ENCODE measurements at places on chromosomes 6 and 20.

DNA sequence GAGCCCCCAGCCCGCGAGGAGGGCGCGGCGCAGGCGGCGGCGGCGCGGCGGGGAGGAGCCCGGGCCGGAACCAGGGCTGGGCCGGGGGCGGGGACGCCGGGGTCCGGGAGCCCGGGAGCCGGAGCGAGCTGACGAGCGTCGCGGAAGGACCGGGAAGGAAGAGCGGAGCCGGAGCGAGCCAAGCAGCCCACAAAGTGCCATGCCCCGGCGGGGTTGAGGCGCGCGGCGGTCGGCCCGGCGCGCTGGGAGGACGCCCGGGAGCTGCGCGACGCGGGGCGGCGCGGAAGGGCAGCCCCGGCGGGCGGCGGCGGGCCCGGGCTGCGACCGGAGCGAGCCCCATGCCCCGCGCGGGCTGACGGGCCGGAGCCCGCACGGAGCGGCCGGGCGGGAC is 289 bp downstream of the FOXP4 start:
- peak; percentile 27 for DNase-seq

DNA sequence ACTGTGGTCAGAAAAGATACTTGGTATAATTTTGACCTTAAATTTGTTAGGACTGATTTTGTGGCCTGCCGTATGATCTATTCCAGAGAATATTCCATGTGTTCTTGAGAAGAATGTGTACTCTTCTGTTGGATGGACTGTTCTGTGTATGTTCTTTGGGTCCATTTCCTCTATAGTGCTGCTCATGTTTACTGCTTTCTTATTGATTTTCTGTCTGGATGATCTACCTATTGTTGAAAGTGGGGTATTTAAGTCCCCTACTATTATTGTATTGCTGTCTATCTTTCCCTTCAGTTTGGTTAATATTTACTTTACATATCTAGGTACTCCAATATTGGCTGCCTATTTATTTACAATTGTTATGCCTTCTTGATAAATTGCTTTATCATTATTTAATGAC is 298.4 kb downstream of the BCKDHB start:
- DNase-seq: no peak

- no peak for DNase-seq
Measured at GRCh38 chr6:44457596-44457995, 70.1 kb downstream of the CDC5L start.

DNA sequence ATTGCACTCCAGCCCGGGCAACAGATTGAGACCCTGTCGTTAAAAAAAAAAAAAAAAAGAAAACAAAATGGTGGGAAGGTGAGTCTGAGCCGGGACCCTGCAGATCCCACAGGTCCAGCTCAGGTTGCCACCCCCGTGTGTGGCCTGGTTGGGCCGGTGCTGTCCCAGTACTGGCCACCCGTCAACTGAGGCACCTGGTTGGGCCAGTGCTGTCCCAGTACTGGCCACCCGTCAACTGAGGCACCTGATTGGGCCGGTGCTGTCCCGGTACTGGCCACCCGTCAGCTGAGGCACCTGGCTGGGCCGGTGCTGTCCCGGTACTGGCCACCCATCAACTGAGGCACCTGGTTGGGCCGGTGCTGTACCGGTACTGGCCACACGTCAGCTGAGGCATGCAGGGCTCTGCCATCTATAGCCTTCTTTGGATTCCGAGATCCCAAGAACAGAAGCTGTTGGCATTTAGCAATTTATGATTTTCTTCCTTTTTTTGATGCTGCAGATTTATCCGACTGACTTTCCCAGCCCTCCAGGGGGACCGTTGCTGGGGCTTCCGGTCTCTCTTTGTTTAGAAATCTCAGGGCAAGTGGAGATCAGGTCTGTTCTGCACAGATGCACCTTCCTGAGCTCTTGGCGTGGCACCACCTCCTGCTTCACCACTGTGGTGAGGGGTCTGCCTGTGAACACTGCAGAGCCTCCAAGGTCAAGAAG is 113.8 kb downstream of the SYCP2 start:
- no peak for DNase-seq

DNA sequence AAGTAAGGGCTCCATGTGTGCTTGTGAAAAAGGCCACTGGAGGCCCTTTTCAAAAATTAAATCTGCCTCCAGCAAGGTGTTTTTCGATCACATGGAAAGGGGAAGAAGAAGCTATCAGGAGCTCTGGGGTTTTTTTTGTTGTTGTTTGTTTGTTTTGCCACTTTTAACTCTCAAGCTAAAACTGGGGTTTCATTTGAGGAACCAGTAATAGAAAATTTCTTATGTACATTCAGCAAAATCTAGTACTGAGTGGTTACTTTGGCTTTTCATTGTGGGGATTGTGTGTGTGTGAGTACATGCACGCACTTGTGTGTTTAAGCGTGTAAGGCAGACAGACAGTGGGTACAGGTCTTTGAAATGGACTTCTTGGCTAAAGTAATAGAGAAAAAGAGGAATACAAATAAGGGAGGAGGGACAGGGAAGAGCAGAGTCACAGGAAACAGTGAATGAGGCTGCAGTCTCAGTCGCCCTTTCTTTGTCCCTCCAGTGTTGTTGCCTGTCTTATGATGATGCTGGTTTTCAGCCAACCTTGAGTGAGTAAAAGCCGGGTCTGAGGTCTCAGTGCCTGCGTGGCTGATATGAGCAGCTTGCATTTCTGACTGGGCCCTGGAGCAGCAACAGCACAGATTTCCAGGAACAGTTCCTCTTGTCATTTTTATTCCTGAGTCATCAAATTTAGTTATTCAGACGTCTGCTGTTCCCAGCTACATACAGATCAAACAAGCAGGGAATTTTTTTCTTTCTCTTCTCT is 26.2 kb downstream of the SLC16A10 start:
- DNase-seq: no peak

DNA sequence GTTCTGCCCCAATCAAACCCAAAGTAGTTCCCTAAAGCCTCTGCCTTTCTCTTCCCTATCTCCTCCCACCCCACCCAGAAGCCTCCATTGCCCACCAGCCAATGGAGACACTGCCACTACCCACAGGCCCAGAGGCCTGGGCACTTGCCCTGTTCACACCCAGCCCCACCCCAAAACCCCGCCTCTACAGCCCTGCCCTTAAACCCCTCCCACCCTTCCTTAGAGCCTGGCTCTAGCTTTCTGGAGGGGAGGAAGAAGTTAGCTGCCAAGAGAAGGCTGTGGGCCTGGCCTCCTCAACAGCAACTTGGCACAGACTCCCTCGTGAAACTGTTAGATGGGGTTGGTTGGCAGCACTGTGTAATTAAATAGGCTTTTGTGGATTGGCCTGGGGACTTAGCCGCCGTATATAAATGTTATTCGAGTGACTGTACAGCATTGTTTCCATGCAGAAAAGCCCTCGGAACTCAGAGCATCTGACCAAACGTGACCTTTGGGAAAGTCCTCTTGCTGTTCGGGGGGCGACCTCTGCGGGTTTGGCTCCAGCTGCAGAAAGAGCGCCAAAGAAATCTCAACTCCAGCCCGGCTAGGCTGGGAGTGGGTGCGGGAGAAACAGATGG is 31.4 kb downstream of the COL11A2 start:
- no peak for DNase-seq

- DNase-seq: no peak
Measured at GRCh38 chr20:46823753-46824152, 70.9 kb upstream of the EYA2 start.

GRCh38 chr6:133568970-133569889 is 319.7 kb upstream of the TCF21 start:
- no peak for DNase-seq

DNA sequence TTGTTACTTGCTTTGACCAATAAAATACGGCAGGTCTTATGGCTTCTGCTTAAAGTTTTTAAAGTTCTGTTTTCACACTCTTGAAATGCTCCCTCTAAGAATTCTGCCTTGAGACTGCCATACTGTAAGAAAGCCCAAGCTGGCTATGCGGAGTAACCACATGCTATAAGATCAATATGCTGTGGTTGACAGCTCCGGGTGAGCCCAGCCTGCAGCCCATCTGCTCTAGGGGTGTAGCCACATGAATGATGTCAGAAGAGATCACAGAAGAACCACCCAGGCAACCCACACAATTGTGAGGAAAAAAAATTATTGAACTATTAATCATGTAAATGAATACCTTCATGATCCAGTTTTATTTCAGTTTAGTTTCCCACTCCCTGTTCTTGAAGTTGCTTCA is 26.1 kb upstream of the SH3BGRL2 start:
- DNase-seq: no peak

DNA sequence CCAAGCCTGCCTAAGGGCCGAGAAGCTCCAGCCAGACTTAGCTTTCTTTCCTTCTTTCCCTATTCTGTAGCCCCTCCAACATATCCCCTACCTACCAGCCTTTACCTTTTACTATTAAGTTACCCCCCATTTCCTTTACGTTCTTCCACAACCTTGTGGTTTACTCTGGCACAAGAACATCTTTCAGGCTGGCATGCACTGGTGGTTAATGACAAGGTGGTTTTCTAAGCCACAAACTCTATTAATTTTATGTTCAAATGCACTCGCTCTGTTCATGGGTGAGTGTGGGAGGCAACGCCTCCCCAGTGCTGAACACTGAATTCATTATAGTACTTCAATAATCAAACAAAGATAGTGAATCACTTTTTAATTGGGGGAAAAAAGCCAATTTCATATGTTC is 64.4 kb downstream of the TRERF1 start:
- peak; percentile 41 for DNase-seq

DNA sequence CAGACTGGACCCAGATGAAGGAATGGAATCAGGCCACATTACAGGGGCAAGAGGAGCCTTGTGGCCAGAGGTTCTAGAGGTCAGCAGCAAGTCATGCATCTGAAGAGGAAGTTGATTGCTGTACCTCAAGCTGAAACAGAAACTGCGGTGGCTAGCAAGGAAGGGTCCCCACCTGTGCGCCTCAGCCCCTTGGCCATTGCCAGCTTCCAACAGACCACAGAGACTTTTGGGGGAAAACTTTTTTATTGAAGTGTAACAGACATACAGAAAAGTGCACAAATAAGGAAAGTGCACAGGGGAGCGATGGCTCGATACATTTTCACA is 26.8 kb upstream of the SLC9A8 start:
- DNase-seq: no peak

GRCh38 chr6:165986311-165986913 is 181.2 kb downstream of the TBXT start:
- DNase-seq: no peak

- DNase-seq: no peak
Measured at GRCh38 chr6:167807756-167808155, 19.0 kb upstream of the AFDN start.

GRCh38 chr6:121443971-121444541 is 8.6 kb downstream of the GJA1 start:
- no peak for DNase-seq

DNA sequence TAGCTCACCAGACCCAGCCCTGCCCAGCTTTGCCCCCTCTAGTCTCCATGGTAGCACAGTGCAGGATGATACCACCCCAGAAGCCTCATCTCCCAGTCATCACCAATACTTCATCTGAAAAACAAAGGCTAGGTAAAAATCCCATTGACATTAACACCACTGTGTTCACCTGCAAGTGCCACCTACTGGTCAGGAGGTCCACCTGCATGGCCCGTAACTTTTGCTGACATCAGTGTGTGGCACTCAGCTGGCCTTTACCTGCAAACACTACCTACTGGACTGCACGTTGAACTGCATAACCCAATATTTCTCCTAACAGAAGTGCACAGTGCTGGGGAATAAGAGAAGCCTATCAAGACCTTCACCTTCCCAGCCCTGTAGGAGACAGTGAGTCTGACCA is 234.7 kb upstream of the ADGRB3 start:
- no peak for DNase-seq

DNA sequence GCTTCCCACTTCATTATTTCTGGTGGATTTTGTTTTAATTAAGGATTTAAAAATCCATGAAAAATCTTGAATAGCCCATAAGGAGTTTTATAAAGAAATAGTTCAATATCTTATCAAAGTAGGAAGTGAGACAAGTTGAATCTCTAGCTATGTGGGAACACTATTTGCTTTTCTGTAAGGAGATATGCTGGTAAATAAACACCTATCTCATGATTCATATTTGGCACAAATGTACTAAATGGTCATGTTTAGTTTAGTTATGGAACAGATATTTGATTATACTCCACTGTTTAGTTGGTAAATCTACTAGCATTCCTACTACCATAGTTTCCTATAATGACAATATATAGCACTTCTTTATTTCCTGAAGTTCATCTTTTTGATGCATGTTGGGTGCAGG is 239.9 kb upstream of the CEP162 start:
- no peak for DNase-seq

DNA sequence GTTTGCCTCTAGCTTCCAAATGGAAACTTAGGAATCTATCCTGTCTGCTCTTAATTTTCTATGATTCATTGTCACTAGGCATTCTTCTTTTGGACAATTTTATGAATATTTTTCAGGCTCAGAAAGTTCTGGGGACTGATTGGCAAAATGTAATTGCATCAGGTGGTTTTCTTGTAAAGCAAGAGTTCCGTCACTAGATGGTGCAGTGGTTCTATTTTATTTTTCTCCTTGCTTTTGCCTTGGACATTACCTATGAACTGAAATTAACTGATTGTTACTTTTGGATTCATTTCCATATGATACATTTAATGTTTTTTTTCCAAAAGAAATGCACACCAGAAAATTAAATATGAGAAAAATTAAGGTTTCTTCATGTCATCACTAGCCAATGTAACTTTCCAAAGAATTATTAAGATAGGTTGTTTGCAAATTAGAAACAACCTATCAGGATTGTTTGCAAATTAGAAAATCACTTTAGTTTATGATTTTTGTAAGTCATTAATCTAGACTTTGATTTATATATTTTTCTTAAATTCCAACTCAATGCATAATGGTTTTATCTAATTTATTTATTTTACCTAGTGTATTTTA is 48.0 kb downstream of the TMEM170B start:
- DNase-seq: no peak

DNA sequence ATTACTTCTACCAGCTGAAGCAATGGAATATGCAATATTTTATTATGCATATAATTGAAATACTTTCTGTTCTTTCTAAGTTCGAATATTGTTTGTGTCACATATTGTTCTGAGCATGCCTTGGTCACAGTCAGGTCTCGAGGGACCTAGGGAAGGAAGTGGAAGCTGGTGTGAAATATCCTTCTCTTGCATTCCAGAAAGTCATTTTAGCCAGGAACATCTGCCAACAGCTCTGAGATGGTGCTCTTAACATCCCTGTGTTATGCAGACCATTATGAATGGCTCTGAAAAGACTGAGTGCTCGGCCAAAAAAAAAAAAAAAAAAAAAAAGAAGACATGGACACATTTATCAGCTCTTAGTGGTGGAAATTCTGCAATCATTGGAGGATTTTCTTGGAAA is 132.7 kb upstream of the JAG1 start:
- DNase-seq: no peak

DNA sequence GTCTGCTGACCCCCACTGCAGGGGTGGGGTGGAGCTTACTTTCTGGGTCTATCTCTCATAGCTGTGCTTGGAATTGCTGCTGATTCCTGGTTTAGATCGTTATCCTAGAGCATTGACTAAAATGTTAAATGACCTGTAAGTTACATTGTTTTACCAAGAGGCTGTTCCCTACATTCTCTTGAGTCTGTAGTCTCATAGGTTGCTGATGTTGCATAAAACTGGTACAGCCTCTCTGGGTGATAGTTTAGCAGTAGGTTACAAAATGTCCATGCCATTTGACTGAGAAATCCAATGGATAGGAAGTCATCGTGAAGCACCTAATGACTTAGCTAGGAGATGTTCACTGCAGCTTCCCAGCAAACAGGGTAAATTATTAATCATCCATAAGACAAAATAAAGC is 62.4 kb downstream of the TPD52L1 start:
- DNase-seq: no peak
